ENCODE measurements at places on chromosomes 1 and 21.

- DNase-seq = no peak
These were observed 71.2 kb downstream of the LRRC40 start for GRCh38 chr1:70134148-70134547.

DNA sequence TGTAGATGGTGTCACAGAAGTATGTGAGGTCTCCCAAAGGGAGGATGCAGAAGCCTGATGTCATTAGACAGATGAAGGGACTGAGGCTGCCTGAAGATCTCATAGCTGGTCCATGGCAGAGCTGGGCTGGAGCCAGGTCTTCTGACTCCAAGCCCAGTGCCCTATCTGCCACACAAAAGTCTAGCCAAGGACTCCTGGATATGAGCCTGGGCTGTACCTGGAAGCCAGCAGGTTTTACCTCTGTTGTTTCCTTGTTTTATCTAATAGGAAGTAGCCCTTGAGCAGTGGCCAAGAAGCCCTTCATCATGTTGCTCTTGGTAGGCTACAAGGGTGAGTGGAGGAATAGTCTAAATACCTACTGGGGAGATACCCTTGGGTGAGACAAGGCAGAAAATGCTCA lies 74.4 kb upstream of the SLC44A3 start:
- DNase-seq = peak; percentile 2

DNA sequence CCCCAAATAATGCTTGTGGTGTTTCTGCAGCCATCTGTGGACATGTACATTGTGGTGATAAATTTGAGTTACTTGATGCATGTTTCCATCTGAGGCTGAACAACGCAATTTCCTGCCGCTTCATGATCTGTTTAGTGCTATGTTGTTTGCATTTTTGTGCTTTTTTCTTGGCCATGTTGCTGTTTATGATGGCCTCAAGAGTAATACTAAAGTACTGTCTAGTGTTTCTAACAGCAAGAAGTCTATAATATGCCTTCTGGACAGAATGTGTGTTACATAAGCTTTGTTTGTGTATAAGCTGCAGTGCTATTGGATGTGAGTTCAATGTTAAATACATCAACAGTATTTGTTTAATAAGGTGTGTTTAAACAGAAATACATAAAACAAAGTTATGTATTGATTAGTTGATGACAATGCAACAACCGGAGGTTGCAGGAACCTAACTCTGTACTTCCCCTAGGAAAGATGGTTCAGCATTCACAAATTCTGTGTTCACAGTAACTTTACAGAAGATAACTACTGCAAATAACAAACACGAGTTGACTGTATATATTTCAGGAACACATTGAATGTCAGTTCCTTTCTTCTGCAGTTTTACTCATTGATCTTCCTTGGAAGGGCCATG lies 114.8 kb upstream of the USP24 start:
- no peak for DNase-seq

GRCh38 chr1:207878939-207879338 lies 32.0 kb downstream of the CD34 start:
- no peak for DNase-seq

- DNase-seq = no peak
These were observed 40.7 kb downstream of the SLC30A1 start for GRCh38 chr1:211538287-211538686.

DNA sequence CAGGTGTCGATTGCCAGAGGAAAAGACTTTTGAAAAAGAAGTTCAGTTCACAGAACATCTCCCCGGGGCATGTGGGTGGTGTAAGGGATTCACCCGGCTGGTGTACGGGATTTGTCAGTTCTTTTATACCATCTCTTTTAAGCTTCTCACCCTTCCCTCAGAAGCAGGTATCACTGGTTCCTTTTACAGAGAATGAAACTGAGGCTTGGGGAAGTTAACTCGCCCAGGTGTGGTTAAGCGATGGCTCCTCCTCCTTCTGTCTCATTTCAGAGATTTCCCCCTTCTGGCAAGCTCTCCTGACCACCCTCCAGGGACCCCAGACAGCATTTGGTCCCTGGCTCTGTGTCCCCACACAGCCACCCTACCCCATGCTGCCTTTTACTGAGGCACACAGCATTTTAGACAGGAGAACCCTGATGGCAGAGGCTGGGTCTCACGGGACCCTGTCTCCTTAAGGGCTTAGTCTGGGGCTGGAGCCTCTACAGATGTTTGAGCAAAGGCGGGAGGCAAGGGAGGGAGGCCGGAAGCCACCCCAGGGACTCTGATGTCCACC lies 2.8 kb upstream of the ECE1 start:
- DNase-seq = no peak

GRCh38 chr1:66182551-66183178 lies 351.3 kb upstream of the SGIP1 start:
- DNase-seq = no peak

GRCh38 chr1:178739285-178740045 lies 14.4 kb downstream of the RALGPS2 start:
- DNase-seq = no peak

- peak; percentile 41 for DNase-seq
These were observed 534 bp downstream of the KCNH1 start for GRCh38 chr1:211133393-211133835.

GRCh38 chr21:28827422-28827821 lies 165.3 kb downstream of the LTN1 start:
- no peak for DNase-seq

- DNase-seq = no peak
These were observed 58.1 kb downstream of the NME7 start for GRCh38 chr1:169309178-169310166.

- no peak for DNase-seq
These were observed 10.5 kb downstream of the EIF3I start for GRCh38 chr1:32232558-32233304.

DNA sequence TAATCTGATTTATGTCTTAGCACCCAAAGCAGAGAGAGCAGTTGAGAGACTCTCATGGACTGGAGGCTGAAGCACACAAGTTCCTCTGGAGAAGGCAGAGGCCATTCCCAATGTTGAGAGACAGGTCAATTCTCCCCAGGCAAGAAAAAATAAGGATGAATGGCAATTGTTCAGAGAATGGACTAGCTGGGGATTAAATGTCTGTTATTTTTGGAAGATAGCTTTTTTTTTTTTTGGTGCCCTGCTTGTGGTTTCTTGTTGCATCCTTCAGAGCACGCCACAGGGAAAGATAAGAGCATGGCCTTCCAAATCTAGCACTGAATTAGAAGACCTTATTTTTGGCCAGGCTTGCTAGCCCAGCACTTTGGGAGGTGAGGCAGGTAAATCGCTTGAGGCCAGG lies 65.6 kb upstream of the ERRFI1 start:
- no peak for DNase-seq

GRCh38 chr1:222443566-222443965 lies 104.3 kb downstream of the HHIPL2 start:
- DNase-seq = no peak

DNA sequence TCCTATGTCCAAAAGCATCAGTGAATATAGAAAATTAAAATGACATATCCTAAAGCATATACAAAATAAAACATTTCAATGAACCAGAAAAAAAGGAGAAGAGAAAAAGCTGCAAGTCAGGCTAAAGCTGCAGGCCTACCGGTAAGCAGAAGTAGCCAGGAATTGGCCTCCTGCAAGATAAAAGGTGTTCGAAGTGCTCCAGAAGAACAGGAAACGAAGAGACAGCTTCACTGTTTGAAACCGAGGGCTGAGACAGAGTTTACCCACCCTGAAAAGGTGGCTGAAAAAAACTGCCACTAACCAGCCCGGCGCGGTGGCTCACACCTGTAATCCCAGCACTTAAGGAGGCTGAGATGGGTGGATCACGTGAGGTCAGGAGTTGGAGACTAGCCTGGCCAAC lies 37.4 kb downstream of the NSL1 start:
- no peak for DNase-seq

GRCh38 chr21:26138615-26139257 lies 31.8 kb downstream of the APP start:
- DNase-seq = no peak

DNA sequence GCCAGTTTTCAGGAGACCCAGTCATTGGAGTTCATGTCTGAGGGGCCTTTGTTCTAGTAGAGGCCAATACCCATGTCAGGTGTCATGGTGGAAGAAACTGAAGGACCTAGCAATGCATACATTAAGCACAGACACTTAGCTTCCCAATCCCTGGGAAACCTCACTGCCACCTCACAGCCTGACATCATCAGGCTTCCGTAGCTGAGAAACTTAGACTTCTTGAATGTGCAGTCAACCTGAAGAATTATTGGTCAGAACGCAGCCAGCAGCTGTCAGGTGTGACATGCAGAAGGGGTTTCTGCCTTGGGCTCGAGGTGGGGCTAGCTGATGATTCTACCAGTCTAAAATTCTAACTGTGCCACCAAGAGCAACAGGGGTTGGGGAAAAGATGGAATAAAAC lies 1.9 kb upstream of the ITPKB start:
- DNase-seq = no peak

- no peak for DNase-seq
These were observed 6.4 kb upstream of the KANK4 start for GRCh38 chr1:62325681-62326080.

DNA sequence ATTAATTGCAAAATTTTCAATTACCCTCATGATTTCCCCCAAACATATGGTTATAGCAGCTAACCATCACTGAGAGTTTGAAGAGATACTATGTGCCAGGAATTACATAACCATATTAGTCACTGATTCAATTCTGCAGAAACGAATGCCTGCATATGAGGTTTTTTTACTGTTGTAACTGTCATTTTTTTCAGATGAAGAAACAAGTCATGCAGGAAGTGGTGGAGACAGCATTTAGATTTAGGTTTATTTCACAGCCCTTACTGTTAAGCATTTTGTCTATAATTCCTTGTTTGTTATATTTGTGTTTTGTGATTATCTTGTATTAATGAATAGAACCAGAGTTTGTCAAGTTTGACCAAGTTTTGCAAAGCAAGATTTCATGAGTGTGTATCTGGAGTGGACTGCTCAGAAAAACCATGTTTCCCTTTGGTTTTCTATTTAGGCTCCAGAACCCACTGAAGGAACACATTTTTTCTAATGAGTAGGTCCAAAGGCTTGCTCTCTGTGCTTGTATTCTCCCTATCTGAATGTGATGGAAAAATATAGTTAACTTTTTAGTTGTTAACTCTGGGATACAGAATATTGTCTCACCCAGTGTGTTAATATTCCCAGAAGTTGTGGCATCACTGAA lies 308.5 kb upstream of the ADAMTS5 start:
- DNase-seq = peak; percentile 33

GRCh38 chr1:58585166-58585565 lies 8.1 kb upstream of the TACSTD2 start:
- no peak for DNase-seq

- DNase-seq = no peak
These were observed 151.1 kb downstream of the ZNF281 start for GRCh38 chr1:200258447-200259375.

DNA sequence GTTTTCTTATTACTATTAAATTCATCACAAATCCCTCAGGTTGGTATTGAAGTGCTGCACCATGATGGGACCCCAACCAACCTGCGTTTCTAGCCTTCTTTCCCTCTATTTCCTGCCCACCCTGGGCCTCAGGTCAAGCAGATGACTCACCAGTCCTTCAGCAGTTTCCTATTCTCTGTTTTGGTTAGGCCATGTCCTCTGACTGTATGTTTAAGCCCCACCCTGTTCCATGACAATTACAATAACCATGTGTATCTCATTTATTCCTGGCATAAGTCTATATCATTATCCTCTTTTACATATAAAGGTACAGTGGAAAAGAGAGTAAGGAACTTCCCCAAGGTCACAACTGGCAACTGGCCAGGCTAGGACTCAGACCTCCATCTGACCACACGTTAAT lies 5.3 kb upstream of the FAM78B start:
- no peak for DNase-seq

- DNase-seq = no peak
These were observed 546.9 kb upstream of the ADAMTS5 start for GRCh38 chr21:27513825-27514224.

DNA sequence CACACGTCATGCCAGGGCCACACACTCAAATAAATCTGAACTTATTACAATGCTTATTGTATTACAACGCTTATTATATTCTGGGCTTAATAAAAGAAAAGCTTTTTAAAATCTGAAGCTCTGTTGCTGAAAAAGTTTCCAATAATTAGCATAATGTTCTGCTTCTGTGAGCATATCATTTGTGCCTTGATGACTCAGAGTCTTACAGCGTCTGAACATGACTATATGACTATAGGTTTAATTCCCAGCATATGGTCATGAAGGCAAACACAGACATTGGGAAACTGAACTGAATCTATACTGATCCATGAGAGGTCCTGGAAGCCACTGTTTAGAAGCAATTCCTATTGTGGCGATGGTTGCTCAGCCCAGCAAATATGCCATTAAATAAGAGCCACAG lies 66.3 kb downstream of the SIM2 start:
- no peak for DNase-seq

- no peak for DNase-seq
These were observed 15.9 kb upstream of the DISP1 start for GRCh38 chr1:222798975-222799374.

GRCh38 chr1:115275216-115275615 lies 62.8 kb downstream of the NGF start:
- no peak for DNase-seq

GRCh38 chr1:162905174-162906158 lies 44.5 kb upstream of the CCDC190 start:
- DNase-seq = no peak

- DNase-seq = no peak
These were observed 21.0 kb downstream of the JUN start for GRCh38 chr1:58762806-58763205.

GRCh38 chr1:152783095-152783494 lies 3.0 kb upstream of the LCE1E start:
- DNase-seq = no peak

DNA sequence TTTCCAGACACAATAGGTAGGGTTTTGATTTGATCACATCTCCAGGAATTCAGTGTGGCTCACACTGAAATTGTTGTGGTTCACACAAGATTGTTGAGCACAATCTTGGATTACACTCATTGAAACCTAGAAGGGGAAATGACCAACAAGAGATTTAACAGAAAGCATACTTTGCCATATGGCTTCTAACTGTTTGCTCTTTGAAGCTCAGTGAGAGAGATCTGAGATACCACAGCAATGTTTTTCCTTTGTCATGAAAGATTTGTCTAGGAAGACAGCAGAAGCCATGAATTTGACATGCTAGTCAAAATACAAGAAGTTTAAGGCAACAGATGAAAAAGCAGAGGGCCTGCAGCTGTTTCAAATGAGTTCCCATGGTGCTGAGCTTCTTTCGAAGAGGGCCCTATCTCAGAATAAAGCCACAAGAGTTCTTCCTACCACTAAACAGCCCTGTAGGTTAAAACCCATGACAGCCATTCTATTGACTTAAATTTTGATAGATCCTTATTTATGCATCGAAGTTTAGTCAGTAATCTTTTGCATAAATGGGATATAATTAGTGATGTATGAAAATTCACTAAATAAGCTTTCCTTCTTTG lies 650.4 kb downstream of the LTN1 start:
- DNase-seq = no peak

- no peak for DNase-seq
These were observed 846.2 kb downstream of the ADGRL2 start for GRCh38 chr1:82646888-82647287.

DNA sequence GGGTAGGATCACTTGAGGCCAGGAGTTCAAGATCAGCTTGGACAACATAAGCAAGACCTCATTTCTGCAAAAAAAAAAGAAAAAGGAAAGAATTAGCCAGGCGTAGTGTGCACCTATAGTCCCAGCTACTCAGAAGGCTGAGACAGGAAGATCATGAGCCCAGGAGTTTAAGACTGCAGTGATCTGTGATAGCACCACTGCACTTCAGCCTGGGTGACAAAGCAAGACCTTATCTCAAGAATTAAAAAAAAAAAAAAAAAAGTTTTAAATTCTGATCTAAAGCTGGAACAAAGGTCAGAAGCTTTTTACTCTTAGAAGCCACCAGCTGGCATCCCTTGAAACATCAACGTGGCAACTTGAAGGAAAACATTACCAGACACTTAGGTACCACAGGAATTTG lies 45.3 kb downstream of the HENMT1 start:
- no peak for DNase-seq

All from cerebellum (tissue), 4 donors.